ENCODE measurements at places on chromosomes 2 and 18.
A peak's percentile ranks its signal among the peaks of the same experiment; 100 is the strongest.

GRCh38 chr2:46793423-46794416 lies 121.9 kb downstream of the MCFD2 start:
- DNase-seq: no peak

- DNase-seq: no peak
These were observed 16.4 kb downstream of the GALNT3 start for GRCh38 chr2:165777522-165778186.

DNA sequence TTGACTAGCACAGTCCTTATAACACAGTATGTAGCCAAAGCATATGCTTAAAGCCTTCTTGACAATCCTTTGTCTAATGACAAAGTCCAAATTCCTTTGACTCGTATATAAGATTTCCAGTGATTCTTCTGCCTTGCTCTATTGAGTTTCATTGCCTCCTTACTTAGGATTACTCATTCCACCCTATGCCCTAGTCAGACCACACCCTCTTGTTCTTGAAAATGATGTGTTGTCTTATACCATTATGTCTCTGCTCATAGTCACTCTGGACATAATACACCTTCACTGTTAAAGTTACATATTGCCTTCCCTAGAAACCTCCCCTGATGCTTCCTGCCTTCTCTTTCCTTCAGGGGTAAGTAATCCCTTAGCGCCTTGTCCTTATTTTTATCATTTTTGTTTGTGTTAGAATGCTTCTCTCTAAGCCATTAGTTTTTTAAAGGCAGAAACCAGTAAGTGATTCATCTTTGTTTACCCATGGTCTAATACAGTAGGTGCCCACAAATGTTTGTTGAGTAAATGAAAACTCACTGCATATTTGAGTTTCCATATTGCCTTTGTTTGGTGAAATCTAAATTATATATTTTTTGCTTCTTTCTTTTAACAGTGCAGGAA lies 19.3 kb downstream of the GPD2 start:
- no peak for DNase-seq

DNA sequence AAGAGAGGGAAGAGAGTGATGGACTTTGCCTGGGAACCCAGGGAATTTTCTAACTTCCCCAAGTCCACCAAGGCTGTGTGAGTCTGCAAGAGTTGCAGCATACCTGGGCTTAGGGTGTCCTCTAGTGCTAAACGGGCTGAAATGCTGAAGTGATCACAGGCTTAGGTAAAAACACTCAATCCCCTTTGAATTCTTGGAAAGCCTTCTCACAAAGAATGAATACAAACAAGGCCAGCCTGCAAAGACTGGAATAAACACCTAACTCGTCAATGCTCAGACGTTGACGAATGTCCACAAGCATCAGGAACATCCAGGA lies 30.0 kb upstream of the BMP10 start:
- peak; percentile 19 for DNase-seq

- DNase-seq: no peak
These were observed 719.5 kb downstream of the DPP10 start for GRCh38 chr2:115161771-115162493.

GRCh38 chr2:30693821-30694281 lies 113.4 kb downstream of the CAPN13 start:
- DNase-seq: no peak

DNA sequence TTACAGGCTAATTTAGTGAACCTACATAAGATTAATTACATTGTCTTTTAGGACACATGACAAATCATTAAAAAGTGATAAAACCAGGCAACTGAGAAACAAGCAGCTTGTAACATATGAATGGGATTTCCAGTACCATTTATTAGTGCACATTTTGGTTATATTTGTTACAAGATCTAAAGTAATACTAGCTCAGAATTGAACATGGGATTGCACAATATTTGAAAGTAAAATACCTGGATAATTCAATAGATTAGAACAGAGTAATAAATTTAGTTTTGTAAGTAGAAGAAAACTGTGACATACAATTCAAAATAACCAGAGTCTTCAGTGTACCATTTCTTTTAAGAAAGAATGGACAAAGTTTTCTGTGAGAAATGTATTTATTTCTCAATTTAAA lies 1400.7 kb upstream of the ACVR2A start:
- DNase-seq: no peak

- no peak for DNase-seq
These were observed 97.2 kb upstream of the TMEM18 start for GRCh38 chr2:774436-774835.

DNA sequence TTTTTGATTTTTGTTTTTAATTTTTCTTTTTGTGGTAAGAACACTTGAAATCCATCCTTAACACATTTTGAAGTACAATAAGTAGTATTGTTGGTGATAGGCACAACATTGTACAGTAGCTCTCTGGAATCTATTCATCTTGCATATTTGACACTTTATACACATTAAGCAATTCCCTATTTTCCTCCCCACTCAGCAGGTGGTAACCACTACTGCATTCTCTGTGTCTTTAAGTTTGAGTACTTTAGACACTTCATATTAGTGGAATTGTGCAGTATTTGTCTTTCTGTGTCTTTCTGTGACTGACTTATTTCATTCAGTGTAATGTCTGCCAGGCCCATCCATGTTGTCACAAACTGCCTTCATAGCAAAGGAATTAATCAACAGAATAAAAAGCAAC lies 471.7 kb upstream of the CDH20 start:
- DNase-seq: no peak

DNA sequence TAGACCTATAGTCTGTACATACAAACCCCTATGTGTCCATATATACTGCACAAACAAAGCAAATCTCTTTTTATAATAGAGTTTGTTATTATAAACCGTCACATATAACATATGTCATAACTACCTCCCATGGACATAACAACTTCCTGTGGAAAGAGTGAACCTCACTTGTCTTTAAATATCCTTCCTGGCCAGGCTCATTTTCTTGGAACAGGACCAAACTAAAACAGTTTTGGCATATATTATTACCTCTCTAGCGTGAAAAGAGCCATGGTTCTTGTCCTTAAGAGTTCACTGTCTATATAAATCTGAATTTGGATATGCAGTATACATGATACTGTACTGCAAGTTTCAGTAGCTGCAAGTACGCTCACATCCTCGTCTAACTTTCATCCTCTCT lies 28.3 kb upstream of the DNAJC27 start:
- no peak for DNase-seq

- DNase-seq: no peak
These were observed 401.1 kb downstream of the BCL11A start for GRCh38 chr2:60152226-60152833.

- DNase-seq: no peak
These were observed 58.5 kb downstream of the ATIC start for GRCh38 chr2:215370112-215370965.

DNA sequence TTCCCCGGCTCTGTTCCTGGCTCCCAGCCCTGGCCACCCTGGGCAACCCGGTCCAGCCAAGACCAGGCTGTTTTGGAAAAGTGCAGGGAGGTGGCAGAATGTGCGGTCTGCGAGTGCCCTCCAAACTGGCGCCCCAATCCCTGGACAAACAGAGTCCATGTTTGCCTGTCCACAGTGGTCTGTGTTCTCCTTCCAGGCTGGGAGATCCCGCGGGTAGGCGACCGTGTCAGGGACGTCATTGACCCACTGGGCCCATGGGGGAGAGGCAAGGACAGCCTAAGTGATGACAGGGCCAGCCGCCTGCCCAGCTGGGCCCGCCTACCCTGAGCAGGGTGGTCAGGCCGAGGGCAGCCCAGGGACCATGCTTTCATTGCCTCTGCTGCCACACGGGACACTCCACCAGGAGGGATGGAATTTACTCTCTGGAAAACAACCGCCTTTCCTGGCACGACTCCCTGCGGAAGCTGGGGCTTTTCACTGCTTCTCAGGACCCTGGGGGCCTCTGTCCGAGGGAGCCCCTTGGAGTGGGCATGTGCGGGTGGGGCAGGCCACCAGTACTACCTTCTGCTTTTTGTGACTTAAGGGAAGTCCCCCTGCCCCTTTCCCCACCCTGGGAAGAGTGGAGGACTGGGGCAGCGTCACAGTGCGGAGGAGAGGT lies 20.1 kb downstream of the CYP26B1 start:
- DNase-seq: no peak

DNA sequence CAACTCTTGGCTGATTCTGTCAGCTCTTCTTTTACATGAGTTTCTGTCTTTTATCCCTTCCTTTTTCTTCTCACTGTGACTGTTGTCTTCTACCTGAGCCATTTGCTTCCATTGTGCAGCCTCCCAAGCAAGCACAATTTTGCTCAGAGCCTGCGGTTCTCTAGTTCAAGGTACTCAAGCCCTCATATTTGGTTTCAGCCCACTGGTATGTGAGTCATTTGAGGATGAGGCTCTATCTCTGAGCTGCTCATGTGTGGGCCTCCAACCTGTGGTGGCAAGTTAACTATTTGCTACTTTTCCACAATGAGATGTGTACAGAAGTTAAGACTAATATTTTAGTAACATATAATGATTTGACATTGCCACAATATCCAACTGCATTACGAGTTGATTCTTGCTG lies 183.0 kb downstream of the PHLPP1 start:
- DNase-seq: no peak

DNA sequence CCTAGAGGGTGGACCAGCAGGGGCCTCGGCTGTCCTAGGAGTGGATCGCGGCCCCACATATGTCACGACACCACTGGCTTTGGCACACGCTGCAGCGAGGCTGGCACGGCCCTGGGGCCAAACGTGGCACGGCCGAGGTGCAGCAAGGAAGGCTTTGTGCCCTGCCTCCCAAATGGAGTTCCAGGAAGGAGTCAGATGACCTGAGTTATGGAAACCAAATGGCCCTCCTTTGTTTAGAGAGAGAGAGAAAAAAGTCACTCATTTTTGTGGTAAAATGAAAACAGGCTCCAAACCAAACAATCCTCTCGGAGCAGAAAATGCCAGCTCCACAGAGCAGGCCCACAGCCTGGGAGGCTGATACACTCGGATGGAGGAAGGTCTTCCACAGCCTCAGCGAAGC lies 105.6 kb downstream of the ANTXR1 start:
- DNase-seq: no peak

DNA sequence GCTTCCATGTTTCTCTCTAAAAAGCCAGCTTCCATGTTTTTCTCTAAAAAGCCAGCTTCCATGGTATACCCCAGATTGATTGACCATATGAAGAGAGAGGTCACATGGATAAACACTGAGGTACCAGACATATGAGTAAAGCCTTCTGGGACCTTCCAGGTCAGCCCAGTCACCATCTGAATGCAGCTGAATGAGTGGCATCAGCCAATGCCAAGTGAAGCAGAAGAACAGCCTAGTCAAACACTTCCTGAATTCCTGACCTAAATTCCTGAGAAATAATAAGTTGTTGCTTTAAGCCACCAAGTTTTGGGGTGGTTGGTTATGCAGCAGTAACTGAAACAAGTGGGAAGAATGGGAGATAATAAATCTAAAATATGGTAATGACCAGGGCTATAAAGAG lies 5.7 kb upstream of the ALS2 start:
- no peak for DNase-seq

DNA sequence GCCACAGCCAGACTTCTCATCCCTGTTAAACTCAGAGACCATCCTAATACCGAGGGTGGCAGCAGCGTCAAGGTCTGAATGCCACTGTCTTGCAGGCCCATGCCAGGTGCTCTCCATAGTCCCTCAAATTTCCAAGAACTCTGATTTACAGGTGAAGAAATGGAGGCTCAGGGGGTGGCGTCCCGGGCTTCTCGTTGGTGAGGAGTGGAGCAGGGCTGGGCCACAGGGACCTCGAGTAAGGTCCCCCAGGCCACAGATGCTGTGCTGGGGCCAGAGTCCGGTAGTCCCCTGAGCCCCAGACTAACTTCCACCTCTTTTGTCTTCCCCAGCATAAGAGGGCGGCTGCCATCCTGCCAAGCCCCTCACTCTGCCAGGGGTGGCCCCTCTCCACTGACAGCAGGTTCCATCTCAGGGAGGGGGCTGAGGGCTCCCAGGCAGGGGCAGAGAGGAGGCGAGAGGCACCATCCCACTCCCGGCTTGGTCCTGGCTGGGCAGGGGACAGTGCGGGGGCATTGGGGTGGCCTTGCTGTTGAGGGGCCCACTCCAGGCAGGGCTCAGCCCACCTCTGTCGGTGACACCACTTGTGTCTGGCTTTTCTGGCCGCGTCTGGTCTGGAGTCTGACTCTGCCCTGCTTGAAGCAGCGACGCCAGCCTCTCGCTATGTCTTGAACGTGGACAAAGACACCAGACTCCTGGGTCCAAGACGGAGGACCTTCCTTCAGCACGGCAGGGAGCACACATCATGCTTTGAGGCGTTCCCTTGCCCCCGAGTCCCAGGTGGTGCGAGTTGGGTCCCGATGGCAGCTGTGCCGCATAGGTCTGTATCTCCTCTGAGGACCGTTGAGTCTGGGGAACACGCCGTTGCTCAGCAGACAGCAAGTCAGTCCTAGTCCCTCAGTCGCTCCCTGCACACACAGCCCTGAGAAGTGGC lies 15.9 kb upstream of the KLHL30 start:
- no peak for DNase-seq

DNA sequence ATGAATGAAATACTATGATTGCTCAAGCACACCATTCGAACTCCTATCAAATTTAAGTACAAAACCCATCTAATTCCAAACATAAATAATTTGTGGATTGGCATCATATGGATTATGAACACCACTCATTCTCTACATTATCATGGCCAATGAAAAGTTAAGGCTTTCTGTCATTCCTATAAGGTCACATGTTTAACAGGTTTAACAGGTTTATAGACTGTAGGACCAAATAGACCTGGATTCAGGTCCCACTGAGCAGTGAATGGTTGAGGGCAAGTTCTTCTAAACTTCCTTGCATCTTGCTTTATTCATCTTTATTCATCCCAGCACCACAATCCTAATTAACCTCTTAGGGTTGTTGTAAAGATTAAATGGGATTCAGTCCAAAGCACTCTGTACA lies 33.4 kb downstream of the FBXO36 start:
- DNase-seq: no peak

DNA sequence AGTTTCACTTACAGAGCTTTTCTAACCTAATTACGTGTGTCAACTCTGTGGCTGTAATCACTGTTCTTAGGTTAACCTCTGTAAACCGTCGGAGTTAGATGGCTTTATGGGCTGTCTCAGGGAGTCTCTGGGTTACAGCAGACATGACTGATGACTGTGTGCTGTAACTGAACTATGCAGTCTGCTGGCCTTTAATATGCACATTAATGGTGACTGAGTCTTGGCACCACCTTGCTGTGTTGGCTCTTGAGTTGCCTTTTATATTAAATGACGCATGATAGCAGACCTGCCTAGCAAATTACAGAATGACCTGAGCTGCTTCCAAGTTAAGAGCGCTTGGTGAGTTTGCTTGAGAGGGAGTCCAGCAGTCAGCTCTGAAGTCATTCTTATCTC lies 90.1 kb downstream of the ACKR3 start:
- DNase-seq: no peak

DNA sequence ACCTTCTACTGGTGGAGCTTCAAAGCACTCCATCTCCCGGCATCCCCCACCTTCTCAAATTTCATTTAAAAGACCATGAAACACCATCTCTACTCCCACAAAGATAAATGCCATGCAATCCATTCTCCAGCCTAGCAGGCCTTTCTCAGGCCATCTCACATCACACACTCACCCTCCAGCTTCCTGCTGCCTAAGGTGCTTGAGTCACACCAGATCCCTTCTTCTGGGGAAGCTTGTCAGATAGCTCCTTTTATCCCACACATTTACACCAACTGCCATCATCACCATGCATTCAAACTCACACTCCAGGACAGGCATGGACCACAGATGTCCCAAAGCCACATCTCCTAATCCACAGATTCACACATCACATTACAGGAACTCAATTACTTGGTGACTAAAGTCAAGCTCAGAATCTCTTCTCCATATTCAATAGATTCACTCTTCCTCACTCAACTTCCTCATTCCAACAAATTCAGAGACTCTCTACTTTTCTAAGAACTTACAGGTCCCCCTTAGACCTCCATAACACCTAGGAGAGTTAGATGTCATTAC lies 292.5 kb downstream of the TNS1 start:
- DNase-seq: no peak

- DNase-seq: peak; percentile 78
These were observed 1.4 kb downstream of the GPR35 start for GRCh38 chr2:240626531-240627300.
